ENCODE measurements at places on chromosomes 3 and 15.

DNA sequence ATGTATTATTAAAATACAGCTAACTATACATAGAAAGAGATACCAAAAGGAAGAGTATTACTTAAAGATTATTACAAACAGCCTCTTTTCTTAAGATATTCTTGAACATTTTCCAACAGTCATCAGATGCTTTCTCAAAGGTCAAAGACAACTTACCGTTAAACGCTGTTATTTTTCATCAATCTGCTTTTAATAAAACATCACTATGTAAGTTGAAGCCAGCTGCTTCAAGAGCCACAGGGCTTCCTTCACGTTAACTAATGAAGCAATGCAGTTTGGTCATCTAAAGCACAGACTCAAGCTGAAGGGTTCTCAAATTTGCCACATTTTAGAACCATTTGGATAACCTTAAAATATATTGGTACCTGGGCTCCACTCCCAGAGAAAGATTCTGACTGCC lies 578.8 kb downstream of the ROBO2 start:
- no peak for DNase-seq

- DNase-seq: no peak
These were observed 15.3 kb upstream of the LIMD1 start for GRCh38 chr3:45579251-45579650.

DNA sequence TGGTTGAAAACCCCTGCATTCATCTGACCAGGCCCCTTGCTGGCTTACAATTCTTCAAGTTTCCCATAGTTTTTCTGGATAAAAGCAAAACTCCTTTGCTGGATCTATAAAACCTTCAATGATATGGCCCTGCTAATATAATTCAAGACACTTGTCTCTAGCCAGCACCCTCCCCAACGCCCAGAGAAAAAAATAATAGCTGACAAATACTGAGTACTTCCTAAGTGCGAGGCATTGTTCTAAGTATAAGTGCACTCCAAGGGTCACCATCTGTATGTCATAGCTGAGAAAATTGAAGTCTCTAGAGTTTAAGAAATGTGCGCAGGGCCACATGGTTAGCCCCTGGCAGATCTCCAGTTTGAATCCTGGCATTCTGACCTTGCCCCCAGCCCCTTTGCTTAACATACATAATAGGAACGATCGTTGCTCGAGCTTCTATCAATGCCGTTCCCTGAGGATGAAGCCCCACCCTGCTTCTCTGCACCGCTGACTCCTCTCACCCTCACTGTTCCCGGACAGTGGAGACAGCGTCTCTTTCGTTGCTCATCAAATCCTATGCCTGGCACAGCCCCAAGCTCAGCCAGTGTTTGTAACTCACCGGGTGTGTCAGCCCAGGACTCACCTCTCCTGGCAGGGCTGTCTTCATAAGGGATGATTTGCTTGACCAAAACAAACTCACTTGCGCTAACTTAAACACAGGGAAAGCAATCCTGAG lies 377.1 kb upstream of the PROK2 start:
- DNase-seq: peak; percentile 88

DNA sequence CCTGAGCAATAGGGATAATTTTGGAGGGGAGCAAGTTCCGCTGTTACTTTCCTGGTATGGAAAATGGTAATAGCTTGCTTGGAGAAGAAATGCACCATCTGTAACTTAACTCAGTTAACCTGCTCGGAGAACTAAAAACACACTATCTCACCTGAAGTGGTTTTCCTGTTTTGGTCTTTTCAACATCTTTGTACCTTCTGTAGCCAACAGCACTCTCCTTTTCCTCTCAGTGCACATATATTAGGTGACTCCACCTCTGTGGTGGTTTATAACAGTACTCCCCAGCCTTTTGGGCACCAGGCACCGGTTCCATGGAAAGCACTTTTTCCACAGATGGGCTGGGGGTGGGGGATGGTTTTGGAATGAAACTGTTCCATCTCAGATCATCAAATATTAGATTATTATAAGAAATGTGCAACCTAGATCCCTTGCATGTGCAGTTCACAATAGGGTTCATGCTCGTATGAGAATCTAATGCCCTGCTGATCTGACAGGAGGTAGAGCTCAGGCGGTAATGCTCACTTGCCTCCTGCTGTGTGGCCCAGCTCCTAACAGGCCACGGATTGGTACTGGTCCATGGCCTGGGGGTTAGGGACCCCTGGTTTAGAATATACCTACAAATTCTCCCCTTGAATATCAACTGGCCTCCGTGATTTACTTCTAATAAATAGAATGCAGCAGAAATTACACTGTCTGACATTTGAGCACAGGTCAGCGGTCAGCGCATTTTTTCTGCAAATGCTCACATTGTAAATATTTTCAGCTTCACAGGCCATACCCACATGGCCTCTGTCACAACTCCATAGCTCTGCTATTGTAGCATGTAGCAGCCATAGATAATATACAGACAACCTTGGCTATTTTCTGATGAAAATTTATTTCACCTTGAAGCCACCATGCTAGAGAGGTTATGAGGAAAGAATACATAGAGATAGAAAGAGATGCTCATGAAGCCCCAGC lies 83.8 kb upstream of the SUCLG2 start:
- DNase-seq: no peak

DNA sequence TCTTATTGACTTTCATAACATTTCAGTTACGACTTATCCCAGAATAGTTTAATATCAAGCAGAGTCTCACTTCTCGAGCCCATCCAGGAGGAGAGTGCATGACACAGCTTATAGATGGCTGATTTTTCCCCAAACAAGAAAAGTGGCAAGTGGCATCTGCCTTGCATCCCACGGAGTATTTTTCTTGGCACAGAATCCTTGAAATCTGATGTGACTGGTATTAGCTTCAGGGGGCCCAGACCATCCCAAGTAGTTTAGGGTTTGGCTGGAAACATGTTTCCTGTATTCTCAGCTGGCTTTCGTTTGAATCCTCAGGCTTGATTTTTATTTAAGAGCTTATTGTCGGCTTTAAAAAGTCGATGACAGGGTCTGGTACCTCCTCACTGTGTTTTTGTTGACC lies 20.7 kb upstream of the FBXL22 start:
- no peak for DNase-seq

GRCh38 chr3:50375258-50375931 lies 16.1 kb upstream of the TMEM115 start:
- no peak for DNase-seq

DNA sequence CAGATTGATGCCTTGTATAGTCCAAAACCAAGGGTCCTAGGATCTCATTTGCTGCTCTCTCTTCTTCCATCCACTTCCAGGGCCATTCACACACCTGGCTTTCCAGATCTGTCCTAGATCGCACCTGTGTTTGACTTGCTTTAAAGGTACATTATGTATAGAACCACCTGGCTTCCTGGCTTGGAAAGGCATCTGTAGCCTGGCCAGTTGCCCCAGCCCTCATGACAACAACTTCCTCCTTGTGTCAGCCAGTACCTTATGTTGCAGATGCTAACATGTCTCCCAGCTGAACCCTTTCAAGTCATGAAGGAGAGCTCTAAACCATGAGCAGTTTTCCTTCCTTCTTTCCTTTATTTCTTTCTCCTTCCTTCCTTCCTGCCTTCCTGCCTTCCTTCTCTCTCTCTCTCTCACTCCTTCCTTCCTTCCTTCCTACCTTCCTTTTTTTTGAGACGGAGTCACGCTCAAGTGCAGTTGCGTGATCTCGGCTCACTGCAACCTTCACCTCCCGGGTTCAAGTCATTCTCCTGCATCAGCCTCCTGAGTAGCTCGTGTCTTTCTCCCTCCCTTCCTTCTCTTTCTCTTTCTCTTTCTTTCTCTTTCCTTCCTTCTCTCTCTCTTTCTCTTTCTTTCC lies 2.5 kb upstream of the HTR3C start:
- no peak for DNase-seq

All from NCI-H524 (cell line).